ENCODE measurements at places on chromosomes 3 and 15.

- no peak for DNase-seq
These were observed 9.7 kb upstream of the CMTM7 start for GRCh38 chr3:32381922-32382321.

GRCh38 chr3:138781012-138781470 is 53.7 kb downstream of the PIK3CB start:
- no peak for DNase-seq

DNA sequence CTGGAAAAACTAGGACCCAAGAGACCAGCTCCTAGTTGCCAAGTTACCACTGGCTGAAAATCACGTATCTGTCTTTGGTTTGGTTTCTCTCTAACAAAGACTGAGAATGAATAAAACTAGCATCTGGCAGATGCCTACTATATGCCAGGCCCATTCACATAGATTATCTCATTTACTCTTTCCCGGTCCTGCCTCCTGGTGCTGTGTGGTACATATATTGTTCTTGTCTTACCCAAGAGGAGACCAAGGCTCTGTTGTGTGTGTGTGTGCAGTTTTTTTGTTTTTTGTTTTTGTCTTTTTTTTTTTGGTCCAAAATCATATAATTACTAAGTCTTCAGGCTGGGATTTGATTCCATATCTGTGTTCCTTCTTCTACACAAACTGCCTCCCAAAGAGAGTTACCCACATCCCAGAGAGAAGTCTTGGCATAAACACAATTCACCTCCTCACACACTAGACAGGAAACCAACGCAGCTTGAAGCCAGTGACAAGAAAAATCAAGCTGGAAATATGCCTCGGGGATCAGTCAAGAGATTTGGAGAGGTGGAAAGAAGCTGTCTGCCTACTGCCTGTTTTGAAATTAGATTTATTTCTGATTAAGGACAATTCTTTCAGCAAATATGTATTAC is 891 bp downstream of the AHSG start:
- DNase-seq, result no peak

GRCh38 chr15:43895586-43895985 is 68.8 kb downstream of the WDR76 start:
- no peak for DNase-seq

DNA sequence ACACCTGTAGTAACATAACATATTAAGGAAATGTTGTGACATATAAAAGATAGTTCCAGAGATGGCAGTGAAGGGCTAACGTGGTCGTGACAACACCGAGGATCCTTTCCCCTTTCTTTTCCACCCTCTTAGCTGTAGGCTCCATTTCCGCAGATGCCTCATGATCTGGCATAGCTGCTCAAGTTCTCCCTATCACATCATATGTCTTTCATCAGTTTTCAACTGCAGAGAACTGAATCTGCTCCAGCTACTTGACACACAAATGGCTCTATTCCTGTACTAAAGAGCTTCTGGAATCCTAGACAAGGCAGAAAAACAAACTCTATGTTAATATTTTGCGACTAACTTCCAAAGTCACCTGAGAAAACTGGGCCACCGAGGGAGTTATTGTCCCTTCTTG is 275.0 kb upstream of the SLCO3A1 start:
- no peak for DNase-seq

- no peak for DNase-seq
These were observed 14.1 kb downstream of the OTOL1 start for GRCh38 chr3:161510510-161511260.

- no peak for DNase-seq
These were observed 114.7 kb upstream of the ALDH1A3 start for GRCh38 chr15:100764778-100765466.

DNA sequence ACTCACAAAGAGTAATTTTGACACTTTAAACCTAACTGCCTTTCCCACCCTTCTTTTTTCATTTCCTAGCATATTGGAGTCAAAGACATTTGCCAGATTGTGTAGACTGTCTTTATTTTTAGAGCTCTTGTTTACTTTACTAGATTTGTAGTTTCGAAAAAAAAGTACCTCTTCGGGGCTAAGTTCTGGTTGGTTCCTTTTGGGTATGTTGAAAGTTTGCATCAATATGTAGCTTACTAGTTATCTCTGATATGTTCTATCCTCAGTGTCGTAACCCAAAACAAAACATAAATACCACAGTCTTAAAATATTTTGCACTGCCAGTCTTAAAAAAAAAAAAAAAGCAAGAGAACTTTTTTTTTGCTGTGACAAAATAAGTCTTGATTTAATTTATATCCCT is 52.2 kb downstream of the REC114 start:
- no peak for DNase-seq

- DNase-seq, result no peak
These were observed 23.6 kb upstream of the TRIM59 start for GRCh38 chr3:160473221-160473620.

- no peak for DNase-seq
These were observed 131.5 kb downstream of the WNT7A start for GRCh38 chr3:13748276-13748879.

- DNase-seq, result no peak
These were observed 61.5 kb downstream of the P3H2 start for GRCh38 chr3:190059242-190059590.

DNA sequence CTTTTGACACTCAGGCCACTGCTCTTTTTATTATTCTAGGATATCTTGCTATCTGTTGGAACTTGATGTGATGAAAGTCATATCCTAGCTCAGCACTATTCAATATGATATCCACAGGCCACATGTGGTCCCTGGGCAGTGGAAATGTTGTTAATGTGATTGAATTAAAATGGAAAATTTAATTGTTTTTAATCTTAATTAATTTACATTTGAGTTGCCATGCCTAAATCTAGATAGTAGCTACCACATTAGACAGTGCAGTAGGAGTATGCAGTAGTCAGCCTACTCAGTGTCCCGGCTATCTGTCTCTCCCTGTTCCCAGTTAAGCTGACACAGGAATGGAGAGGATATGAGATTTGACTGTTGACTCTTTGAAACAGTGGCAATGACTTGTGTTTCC is 460.2 kb downstream of the GBE1 start:
- no peak for DNase-seq

DNA sequence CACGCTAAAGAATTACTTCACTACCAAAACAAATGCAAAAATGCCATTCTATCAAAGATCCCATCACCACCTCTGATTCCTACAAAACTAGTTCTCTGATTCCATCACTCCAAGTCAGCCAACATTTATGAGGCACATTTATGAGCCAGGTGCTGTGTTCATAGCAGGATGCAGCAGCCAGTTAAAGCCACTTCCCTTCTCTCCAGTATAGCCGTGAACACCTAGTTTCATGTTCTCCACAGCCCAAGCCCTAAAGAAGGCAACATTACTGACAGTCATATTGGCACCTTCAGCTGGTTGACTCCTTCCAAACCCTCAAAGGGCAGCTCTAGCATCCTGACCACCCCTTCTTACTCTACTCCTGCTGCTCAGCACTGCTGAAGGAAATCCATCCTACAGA is 36.4 kb downstream of the RYK start:
- no peak for DNase-seq

GRCh38 chr3:53254509-53255422 is 1.1 kb downstream of the TKT start:
- DNase-seq, result peak; percentile 64

- no peak for DNase-seq
These were observed 16.7 kb downstream of the MAPKBP1 start for GRCh38 chr15:41790756-41791546.
